ENCODE measurements at places on chromosomes 4 and X.

- no peak for DNase-seq
Observed at GRCh38 chr4:156966836-156967235, 4.8 kb downstream of the PDGFC start.

GRCh38 chr4:16573739-16574138, 324.7 kb downstream of the LDB2 start:
- DNase-seq: no peak

DNA sequence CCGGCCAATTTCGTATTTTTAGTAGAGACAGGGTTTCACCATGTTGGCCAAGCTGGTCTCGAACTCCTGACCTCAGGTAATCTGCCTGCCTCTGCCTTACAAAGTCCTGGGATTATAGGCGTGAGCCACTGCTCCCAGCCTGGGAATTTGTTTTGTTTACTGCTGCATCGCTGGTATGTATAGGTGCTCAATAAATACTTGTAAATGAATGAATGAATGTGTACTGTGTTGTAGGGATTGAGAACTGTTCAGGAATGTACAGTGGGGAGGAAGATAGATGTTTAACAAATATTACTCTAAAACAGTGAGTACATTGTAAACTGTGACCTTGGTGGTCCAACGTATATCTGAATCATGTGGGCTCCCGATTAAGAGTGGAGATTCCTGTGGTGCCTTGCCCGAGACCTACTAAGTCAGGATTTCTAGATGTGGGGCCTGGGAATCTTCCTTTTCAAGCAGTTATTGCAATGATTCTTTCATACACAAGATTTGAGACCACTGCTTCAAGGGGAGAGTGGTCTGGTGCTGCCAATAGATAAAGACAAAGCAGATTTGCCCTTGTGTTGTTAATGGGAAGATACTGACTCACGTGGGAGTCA, 41.0 kb downstream of the WWC2 start:
- no peak for DNase-seq

DNA sequence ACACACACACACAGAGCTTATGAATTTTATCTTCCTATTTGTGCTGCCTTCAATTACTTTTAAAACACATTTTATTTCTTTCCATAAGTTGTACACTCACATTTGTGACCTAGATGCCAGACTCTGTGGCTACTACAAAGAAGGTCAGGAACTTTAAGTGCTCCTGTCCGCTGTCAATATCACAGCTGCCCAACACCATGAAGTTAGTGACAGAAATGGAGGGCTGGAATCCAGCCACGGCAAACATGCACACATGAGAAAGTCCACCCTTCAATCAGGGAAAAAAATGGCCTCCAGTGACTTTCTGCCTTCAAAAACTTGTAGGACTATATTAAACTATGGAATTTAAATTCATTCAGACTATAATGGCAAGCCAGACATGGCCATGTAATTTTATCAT, 334.4 kb upstream of the FSTL5 start:
- DNase-seq: no peak

DNA sequence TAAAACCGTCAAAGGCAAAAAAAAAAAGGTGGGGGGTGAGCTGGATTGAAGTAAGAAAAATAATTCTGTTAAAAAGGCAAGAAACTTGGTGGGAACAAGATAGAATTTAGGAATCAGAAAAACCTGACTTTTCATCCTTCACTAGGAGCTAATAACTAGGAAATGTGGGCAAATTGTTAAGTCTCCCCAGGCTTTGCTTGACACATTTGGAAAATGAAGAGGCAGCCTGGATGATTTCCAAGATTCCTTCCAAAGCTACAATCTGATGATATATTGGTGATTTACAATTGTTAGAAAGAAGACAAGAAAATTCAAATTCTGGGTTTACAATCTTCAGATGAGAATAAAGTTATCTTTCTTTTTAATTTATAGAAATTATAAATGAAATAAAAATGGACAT, 1062.5 kb downstream of the ADGRL3 start:
- no peak for DNase-seq

DNA sequence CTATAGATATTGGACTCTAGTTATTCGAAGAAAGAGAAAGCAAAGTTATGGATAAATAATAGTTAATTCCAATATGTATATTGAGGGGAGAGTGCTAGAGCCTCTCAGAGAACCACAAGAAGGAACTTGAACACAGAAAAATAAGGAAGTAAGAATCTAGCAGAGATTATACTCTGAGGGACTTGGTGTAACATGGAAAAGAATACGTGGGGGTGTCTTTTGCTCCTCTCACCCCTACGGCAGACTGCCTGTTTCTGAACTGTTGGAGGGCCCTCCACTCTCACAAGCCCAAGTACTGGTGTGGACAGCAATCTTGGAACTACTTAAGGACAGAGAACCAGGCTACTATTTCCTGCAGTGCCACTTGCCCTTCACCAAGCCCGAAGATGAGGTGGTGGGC, 1174.4 kb upstream of the PCDH10 start:
- DNase-seq: no peak

DNA sequence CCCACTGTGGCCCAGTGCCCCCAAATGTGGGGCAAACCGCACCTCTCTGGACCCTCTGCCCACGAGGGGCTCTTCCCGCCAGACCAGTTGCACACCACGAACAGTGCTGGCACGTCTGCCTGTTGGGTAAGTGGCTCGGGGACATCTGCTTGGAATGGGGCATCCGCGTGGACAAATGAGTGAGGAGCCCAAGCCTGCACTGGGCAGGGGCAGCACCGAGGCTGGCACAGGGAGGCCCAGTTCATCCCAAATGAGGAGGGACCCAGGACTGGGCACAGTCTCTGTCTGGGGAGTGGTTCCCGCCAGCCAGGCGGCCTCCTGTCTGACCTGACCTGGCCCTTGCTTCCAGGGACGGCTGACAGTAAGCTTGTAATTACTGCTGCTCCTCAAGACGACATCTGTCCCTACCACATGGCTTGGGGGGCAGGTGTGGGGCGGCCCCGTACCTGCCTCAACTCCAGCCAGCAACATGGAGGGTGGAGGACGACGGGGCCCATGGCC, 3.2 kb downstream of the SPON2 start:
- DNase-seq: no peak

GRCh38 chr4:7118013-7118832, 50.4 kb upstream of the GRPEL1 start:
- DNase-seq: no peak

GRCh38 chr4:61555789-61556188, 355.7 kb downstream of the ADGRL3 start:
- DNase-seq: no peak

- no peak for DNase-seq
Observed at GRCh38 chrX:123590842-123591486, 141.9 kb downstream of the THOC2 start.

All from GM12891 (cell line).